C1 segment of cervical spinal cord (tissue), 14 donors: ENCODE measurements at places on chromosomes 6 and 20.

DNA sequence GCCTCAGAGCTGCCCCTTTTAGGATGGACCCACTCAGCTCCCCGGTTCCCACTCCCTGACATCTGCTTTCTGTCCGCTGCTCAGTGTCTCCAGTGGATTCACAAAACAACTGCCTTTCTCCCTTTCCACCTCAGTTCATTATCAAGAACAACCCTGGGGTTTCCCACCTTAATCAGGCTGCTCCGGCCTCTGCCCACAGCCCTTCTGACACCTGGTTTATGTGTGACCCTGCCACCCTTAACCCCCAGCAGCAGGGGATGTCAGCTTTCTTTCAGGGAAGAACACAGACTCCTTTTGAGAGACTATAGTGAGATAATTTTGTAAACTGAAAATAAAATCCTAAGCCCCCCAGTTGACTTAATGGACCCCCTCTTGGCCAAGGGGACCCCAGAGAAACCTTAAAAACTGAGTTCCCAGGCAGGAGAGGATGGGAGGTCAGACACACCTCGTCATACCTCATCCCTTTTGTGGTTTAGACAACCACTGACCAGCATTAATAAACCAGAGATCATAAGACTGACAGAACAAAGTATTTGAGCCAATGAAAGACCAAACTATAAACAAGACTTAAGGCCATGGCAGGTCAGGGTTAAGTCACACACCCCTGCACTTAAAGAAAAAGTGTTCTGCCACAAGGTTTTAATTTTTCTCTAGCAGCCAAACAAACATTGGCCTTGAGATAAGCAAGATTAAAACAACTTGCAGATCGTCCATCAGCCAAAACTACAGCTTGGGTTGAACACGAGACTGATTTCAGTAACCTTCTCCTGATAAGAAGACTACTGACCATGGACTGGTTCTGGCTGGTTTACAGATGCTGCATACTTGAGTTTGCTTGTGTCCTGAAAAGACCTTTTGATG lies 42.4 kb upstream of the DDR1 start:
- DNase-seq, result no peak

DNA sequence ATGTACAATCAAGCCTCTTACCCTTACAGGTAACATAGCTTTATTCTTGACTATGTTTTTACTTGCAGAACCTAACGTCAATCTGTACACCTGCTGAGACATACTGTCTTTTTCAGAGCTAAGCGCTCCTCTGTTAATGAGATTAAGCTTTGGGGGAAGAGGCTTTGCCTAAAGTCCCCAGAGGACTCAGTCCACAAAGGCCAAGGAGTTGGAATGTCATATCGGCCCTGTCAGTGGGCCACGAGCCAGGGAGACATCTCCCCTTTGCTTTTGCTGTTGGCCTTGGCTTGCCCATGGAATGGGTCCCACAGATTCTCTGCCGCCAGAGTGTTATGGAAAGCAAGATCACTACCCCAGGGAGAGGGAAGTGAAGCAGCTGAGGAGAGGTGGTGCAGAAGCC lies 64.1 kb upstream of the SOX4 start:
- no peak for DNase-seq

GRCh38 chr20:51535075-51535386 lies 7.5 kb downstream of the NFATC2 start:
- DNase-seq, result no peak

DNA sequence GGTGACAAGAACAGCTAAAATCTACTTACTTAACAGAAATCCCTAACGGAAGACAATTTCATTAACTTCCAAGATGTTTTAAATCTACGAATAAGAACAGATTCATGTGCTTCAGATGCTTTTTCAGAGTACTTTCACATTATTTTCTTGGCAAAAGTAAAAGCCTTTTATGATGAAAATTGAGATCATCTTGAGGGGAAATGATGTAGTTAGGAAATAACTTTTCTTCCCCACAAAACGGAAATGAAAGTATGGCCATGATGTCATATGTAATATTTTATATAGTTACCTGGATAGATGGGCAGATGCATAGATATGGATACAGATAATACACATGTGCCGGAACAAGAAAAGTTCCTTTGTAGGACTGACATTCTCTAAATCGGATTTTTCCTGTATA lies 32.8 kb downstream of the SASH1 start:
- no peak for DNase-seq

DNA sequence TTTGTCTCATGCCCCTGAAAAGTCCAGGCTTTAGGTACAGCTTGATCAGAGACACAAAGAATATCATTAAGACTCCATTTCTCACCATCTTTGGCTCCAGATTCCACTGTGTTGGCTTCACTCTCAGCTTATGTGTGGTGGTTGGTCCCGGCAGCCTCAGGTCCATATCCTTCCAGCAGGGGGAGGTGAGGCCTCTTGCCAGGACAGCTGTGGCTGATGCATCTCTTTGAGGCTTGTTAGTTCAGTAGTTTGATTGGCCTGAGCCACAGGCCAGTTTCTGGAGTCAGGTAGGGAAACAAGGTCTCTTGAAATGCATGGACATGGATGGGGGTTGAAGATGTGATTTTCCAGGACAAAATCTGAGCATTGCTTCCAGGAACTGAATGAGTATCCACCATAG lies 62.4 kb downstream of the JAG1 start:
- no peak for DNase-seq

DNA sequence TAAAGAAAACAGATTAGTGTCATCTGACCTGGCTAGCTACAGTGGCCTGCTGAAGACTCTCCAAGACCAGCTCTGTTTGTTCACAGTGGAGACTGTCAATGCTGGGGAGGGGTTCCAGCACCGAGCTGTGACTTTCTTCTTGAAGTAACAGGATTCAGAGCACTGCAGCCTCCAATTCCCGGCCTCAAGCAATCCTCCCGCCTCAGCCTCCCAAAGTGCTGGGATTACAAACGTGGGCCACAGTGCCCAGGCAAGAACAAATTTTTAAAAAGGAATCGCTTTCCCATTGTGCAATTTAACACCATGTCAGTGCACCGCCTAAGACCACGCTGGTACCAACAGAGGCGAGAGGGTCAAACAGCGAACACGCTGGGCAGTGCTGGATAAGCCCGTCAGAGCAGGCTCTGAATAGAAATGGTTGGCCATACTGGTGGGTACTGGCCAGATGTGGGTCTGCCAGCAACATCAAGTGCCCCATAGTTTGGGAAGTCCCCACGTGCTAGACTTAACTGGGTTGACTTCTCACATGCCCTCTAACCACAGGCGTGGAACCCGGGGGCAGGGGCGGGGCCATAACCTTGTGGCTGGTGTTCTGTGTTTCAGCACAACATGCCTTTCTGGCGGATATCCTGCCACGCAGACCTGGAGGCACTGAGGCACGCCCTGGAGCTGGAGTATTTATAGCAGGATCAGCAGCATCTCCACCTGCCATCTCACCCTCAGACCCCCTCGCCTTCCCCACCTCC lies 168.9 kb downstream of the ZMYND8 start:
- no peak for DNase-seq

DNA sequence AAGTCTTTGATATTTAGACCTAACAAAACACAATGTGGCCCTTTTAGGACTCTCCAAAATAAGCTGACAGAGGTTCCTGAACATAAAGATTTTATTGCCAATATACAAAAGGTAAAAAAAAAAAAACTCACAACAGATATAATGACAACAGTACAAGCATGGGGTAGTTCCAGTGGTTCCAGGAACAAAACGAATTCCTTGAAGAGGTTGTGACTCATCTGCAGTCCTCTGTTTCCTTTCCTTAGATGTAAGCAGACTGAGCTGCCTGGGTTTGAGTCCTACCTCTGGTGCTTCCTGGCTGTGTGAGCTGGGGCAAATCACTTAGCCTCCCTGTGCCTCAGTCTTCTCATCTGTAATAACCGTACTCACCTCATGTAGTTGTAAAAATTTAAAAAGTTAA lies 13.3 kb upstream of the CTAGE9 start:
- no peak for DNase-seq
